Astrocyte of the spinal cord (primary cell): ENCODE measurements at places on chromosomes 6 and 20.

GRCh38 chr20:63955281-63955826 lies 862 bp downstream of the UCKL1 start:
- DNase-seq = peak; percentile 15

DNA sequence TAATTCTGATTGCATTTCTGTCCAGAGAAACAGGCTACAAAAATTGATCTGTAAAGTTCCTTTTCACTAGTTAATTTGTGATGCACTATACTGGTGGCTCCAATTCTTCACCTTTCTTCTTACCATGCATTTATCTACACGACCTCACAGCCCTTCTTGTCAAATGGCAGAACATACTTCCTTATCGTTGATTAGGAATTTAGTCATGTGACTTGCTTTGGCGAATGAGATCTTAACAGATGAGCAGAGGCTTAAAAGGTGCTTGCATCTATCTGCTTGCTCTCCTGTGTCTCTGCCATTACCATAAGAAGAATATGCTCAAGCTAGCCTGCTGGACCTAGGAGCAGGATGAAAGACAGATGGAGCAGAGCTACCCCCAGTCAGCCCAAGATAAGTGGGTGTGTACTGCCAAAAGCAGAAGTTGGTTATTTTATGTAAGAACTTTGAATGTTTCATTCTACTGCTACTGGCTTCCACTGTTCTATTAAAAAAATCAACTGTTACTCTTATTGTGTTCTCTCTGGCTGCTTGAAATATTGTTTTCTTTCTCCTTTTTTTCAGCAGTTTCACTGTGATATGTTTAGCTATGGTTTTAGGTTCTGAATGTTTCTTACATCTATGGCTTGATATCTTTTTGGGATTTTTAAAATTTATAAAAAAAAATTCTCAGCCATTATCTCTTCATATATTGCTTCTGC lies 40.2 kb upstream of the RBM24 start:
- DNase-seq = no peak

DNA sequence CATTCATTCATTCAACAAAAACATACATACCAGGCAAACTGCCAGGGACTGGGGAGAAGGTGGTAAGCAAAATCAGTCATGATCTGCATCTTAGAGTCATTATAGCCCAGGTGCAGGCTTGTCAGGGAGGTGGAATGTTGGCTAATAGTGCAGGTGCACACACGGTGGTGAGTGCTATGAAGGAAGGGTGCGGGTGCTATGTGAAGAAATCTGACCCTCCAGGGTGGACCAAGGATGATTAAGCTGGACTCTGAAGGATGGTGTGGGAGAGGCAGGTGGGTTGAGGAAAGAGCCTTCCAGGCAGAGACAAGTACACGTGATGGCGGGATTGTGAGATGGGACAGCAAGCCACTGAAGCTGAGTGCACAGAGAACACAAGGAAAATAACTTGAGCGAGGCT lies 77.4 kb downstream of the B3GAT2 start:
- DNase-seq = no peak

DNA sequence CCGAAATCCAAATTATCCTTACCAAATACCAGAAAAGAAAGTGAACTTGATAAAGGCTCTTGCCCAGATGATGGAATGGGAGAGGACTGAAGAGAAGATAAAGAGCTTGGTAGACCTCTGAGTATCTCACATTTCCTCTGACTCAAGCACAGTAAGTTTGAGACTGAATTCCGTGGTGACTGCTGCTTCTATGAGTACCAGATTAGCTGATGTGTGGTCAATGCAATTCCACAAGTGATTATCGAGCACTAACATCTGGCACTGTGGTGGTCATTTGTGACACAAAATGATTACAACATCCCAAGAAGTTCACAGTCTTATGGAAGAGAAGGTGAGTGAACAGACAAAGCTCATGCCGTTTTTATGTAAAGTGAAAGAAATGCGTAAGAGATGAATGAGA lies 2.6 kb upstream of the RPS6KA2 start:
- peak; percentile 40 for DNase-seq
